Astrocyte of the spinal cord (primary cell): ENCODE measurements at places on chromosomes 7 and 10.

GRCh38 chr7:83872501-83872900, 223.6 kb upstream of the SEMA3E start:
- DNase-seq: no peak

DNA sequence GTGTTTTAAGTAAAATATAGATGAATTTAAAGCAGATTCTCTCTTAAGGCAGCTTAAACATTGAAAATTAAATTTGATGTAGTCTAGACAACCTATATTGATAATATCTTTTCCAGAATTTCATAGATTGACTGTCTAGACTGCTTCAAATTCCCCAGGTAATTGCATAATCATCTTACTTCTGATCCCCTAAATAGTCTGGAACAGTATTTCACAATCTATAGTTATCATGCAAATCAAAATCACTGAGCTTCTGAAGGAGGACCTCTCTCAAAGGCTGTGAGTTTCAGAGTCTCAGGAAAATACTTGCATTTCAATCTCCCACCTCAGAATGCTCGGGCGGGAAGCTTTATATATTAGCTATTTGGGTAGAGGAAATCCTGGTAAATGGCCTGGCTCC, 87.3 kb downstream of the SEMA3A start:
- no peak for DNase-seq

- DNase-seq: no peak
Measured at GRCh38 chr7:80517282-80517747, 5.5 kb upstream of the GNAT3 start.

- DNase-seq: no peak
Measured at GRCh38 chr10:104472505-104472904, 118.9 kb downstream of the CFAP58 start.

GRCh38 chr7:64774204-64774842, 19.9 kb upstream of the ZNF138 start:
- no peak for DNase-seq

DNA sequence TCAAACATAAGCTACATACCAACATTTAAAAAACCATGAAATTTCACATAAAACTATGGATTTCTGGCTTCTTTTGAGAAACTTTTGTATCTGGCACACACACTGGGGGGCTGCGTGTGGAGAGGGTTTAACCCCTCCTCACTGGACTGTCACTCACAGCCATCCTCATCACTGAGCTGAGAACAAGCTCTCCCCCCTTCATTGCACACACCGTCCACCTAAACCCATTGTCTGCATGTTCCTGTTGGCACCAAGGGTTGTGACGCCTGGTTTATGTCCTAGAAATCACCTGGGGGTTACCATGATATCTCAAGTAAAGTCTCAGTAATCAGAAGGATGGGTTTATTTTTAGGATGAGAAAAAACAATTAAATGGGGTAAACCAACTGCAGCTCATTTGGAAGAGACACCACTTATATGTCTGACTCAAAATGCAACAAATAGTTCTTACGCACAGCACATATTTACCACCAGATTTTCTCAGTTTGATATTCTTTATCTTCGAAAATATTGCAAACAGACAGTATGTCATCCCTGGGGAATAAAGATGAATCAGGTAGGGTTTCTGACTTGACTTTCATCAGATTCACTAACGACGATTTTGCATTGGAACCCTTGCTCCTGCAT, 218.5 kb upstream of the KLF6 start:
- no peak for DNase-seq

GRCh38 chr7:158957921-158958491, 101.6 kb downstream of the DYNC2I1 start:
- no peak for DNase-seq

- no peak for DNase-seq
Measured at GRCh38 chr7:17548014-17548653, 249.7 kb downstream of the AHR start.

DNA sequence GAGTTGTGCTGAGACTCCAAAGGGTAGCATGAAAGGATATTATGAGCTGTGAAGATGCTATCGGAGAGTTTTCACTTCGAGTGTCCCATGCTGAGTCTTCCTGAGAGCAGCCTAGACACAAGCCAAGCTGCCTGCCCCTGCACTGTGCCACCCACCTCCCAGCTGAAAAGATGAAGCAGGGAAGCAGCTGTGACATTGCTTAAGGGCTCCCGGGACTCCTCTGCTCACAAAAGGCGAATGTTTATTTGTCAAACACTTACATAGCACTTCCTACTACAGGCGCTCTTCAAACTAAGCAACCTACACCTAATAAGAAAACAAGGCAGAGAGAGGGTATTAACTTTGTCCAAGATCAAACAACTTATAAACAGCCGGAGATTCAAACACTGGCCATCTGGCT, 95.6 kb downstream of the OSBPL3 start:
- DNase-seq: no peak

DNA sequence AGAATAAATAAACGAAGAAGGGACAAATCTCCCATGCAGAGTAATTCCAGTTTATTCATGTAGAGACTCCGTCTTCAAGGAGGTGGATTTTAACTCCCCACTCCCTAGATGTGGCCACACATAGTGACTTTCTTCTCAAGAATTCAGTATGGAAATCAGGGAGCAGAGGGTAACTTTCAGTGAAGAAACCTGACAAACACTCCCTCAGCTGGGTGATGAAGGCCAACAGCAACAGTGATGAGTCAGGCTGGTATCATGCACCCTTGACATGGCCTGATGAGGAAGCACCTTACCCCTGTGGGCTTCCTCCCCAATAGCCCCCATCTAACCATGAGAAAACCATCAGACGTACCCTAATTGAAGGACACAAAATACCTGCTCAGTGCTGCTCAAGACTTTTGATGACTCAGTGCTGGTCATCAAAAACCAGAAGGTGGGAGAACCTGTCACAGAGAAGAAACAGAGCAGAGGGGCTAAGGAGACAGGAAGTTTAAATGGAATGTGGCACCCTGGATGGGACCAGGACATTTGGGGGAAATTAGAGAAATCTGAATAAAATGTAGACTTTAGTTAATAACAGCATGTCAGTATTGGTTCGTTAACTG, 50.6 kb downstream of the ADAMTS14 start:
- peak; percentile 67 for DNase-seq

DNA sequence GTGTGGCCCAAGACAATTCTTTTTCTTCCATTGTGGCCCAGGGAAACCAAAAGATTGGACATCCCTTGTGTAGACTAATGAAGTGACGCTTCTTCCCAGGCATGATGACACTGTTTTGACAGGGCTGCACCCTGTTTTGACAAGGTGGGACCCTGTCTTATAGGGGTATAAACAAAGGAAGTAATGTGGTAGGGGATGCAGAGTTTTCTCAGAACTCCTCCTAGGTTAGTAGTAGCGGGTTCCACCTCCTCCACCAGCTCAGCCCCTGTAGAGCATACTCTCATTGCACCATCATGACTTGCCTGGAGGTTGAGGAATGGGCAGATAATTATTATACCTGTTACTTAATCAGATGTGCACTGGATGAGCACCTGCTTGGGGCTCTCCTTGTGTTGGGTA, 123.1 kb downstream of the CCNY start:
- DNase-seq: no peak

DNA sequence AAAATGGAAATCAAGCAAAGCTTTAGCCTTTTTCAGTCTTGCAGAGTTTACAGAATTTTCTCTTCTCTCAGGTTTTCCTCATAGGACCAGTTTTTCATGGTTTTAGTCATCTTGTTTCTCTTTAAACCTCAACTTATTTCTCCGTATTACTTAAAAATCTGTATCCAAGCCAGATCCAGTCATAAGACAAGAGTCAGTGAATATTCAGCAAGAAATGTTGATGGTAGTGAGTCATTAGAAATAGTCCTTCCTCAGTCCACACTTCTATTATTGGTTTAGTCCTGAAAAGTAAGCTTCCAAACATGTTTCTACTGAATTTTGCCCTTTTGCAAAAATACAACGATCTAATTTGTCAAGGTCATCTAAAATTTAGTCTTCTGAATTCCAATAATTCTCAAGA, 107.0 kb downstream of the VIM start:
- DNase-seq: peak; percentile 83

DNA sequence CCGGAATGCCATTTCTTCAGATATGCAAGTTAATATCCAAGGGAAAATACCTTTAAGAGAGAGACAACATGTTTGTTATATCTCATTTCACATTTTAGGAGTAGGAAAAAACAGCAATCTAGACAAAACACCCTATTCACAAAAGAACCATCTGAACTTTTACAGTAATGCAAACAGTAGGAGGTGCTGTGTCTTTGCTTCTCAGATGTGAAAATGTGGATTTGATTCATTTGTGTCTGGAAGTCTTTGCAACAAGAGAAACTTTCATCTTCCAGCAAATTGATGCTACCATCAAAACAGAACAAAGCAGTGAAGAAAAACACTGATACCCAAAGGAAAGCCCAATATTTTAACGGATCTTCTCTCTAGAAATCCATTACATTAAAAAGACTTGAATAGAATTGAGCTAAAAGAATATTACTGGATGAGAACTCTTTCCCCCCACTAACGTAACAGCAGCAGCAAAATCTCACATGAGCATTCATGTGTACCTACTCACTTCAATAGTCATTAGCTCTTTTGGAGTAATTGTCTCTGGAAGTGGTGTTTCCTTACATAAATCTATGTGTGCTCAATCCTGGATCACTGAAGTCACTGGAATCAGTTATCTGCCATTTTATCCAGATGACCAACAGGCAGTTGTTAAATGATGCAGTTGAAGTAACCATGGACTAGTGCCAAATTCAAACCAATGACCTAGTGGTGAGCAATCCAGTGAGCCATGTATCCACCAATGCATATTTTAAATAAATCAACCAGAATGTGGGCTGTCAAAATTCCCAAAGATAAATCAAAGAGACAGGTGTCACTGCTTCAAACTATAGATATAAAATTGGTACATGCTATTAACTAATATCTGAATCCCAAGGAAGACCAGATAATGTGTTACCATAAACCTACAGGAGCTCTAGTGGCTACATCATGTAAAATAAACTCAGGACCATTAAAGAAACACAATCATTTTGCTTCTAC, 1.8 kb downstream of the SEMA3C start:
- DNase-seq: peak; percentile 86

GRCh38 chr7:159049266-159050025, 95.2 kb downstream of the VIPR2 start:
- no peak for DNase-seq

GRCh38 chr7:138821912-138822311, 23.9 kb upstream of the ATP6V0A4 start:
- DNase-seq: no peak

GRCh38 chr10:88440541-88440940, 142.6 kb downstream of the RNLS start:
- DNase-seq: no peak

GRCh38 chr7:50305583-50306493, 1.3 kb downstream of the IKZF1 start:
- DNase-seq: no peak

GRCh38 chr10:20034732-20035131, 218.5 kb downstream of the PLXDC2 start:
- DNase-seq: no peak

- no peak for DNase-seq
Measured at GRCh38 chr7:119594956-119595355, 678.0 kb upstream of the KCND2 start.

DNA sequence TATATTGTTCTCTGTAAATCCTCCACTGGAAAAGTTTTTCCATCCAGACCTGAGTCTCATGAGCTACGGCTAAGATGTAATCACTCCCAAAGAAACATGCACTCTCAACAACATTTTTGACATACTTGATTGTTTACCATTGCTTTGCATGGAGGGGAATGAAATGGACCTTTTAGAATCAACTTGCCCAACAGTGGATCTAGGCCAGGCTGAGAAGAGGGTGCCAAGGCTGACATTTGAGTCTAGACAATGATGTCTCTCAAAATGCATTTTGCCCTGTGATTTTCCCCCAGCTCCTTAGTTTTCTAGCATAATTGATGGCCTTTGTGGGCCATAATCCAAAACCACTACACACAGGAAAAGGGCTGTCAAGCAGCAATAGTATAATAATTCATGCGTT, 297.9 kb upstream of the KLF6 start:
- DNase-seq: peak; percentile 19

GRCh38 chr7:128352153-128352537, 8.4 kb upstream of the RBM28 start:
- DNase-seq: peak; percentile 28

GRCh38 chr10:77530011-77530410, 107.6 kb downstream of the KCNMA1 start:
- DNase-seq: no peak

DNA sequence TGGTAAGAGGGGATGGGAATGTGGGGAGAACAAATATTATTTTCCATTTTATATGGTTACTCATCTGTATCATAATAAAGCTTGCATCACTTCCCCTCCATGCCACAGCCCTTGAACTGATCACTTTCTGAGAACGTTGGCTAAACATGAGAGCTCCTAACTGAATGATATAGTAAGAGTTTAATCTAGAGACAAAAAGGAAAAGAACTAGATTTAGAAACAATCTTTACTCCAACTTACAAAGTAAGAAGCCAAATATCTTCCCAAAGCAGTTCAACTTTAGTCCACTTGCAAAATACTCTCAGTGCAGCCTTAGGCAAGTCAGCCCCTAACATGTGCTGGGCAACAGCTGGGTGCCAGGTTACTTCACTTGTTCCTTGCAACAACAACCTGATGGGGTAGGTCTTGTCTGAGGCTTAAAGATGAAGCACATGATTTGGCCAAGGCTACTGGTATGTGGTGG, 20.3 kb downstream of the SMURF1 start:
- DNase-seq: no peak

- no peak for DNase-seq
Measured at GRCh38 chr10:60293581-60294175, 96.0 kb downstream of the ANK3 start.

- DNase-seq: no peak
Measured at GRCh38 chr7:130669085-130669700, 645 bp upstream of the COPG2 start.

- no peak for DNase-seq
Measured at GRCh38 chr10:79219322-79219957, 127.8 kb upstream of the PPIF start.

GRCh38 chr7:50292165-50292757, 12.3 kb upstream of the IKZF1 start:
- no peak for DNase-seq

DNA sequence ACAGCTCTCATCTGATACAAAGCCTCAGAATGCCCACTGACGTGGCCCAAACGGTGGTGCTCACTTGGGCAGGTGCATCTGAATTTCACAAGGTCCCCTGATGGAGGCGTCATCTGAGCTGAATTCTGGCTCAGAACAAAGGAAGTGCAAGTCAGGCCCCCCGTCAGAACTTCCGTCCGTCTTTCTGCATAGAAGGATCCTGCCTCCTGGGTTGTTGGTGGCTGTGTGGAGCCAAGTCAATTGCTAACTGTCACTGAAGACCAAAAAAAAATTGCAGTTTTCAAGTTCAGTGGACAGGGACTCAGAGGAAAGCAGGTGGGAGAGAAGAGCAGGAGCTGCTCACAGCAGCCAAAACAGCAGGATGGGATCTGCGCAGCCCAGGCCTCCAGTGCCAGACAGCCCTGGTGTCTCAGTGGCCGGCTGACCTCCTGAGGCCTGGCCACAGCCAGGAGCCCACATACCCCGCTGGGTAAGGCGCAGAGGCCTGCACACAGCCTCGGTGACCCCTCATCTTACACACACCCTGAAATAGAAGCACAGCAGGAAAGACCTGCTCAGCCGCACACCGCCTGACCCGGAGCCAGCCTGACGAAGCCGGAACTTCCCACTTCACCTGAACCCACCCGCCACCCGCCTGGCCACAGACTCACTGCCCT, 49.4 kb downstream of the PYROXD2 start:
- no peak for DNase-seq

GRCh38 chr10:19876570-19876969, 60.3 kb downstream of the PLXDC2 start:
- no peak for DNase-seq
